ENCODE measurements at places on chromosomes 3 and 15.

DNA sequence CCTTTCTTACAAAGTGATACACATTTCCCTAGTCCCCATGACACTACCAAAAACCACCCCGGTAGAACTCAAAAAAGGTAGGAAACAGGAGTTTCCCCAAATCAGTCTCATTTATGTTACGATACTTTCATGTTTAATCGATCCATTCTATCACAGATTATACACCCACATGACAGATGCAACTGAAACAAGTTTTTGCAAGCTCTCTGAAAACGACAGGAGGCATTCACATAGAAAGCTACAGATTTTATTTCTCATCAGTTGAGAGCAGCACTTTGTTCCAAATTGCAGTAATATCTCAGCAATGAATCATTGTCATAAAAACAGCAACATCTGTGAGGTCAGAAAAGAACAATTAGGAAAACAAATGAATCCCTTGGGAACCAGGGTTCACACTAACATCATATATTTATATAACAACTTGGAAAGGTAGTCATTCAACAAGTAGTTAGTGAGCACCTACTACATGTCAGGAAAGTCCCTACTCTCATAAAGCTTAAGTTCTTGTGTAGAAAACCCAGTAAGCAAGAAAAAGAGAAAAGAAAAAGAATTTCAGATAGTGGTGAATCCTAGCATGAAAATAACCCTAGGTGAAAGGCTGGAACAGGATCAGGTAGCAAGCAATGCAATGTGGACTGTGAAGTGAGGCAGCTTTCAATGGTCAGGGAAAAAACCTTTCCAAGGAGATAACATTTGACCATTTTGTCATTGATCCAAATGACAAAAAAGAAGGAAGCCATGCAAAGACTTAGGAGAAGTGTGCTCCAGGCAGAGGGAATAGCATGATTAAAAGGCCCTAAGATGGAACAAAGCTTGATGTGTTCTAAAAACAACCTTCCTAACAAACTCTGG is 8.3 kb downstream of the PLD1 start:
- DNase-seq = no peak

- no peak for DNase-seq
These were observed 30.8 kb downstream of the GALNT15 start for GRCh38 chr3:16205156-16205870.

DNA sequence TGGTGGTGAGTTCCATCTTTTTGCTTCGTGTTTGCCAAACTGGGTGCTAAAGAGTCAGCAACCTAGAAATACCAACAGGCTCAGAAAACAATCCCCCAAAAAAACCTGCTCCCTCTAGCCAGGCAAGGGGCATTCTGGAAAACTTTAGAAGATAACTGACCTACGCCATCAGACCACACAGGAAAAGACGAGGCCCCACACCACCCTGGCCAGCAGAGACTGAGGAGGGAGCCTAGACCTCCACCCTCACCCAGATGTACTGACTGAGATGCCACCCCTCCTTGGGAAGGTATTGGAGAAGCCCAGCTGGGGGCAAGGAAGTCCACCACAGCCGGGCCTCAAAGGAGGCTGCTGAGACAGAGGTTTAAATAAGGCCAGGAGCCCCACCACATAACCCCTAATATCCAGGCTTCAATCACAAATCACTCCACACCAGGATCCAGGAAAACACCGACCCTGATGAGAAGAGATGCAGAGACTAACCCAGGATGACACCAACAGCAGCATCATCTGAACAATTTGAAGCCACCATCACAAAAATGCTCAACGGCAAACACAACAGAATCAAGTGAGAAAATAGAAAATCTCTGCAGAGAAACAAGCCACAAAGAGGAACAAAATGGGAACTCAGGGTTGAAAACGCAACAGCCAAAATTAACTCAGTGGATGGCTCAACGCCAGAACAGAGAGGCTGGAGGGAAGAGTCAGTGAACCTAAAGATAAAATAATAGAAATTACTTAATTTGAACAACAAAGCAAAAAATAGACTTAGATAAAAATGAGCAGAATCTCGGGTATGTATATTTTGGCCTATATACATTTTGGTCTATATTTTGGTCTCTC is 61.0 kb downstream of the TPRA1 start:
- DNase-seq = no peak

DNA sequence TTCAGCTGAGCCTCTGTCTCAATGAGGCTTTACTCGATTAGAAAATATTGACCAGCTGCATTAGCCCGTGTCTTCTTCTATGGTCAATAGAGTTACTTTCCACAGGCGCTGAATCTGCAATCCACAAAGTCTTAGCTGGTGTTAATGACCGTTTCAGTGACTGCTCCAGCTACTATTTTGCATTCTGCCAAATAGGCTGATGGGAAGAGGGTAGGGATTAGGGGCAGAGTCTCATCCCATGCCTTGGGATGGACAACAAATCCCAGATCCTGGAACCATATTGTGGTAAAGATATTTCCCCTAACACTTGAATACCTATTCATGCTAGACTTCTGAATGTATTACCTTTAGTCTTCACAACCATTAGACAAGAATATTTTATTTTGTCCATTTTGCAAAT is 29.5 kb upstream of the MAGI1 start:
- DNase-seq = no peak

DNA sequence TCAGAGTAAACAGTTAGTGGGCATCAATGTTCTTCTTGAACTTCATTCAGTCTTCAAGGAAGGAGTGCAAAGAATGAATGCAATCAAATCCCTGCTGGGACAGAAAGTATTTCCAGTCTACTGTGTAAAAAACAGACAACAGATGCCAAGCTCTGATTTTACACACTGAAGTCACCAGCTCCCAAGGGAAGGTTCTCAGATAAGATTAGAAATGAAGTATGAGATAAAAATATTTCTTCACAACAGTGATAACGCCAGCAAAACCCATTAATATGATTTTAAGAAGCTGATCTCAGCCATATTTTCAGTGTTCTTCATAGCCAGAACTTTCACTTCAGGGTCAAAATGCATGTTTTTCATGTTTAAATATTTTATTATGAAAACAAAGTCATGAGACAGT is 265.6 kb downstream of the CTNNB1 start:
- no peak for DNase-seq

GRCh38 chr3:65348398-65348995 is 660.7 kb upstream of the ADAMTS9 start:
- no peak for DNase-seq

- DNase-seq = no peak
These were observed 268.7 kb upstream of the THRB start for GRCh38 chr3:24763393-24763792.

GRCh38 chr15:73493922-73494321 is 51.0 kb downstream of the REC114 start:
- DNase-seq = no peak

DNA sequence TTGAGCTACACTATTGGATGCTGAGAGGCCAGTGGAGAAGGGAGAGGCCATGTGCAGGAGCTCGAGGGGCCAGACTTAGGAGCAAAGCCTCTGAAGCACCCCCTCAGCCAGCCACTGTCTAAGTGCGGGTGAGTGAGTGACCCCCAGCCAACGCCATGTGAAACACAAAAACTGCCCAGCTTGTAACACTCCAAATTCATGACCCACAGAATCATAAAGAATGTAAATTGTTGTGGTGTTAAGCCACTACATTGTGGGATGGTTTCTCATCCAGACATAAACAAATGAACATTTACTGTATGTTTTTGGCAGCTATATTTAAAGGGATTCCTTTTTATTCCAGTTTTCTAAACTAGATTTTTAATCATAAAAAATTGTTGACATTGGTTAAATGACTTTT is 27.2 kb upstream of the TMEM158 start:
- no peak for DNase-seq

- no peak for DNase-seq
These were observed 325.2 kb upstream of the MEIS2 start for GRCh38 chr15:37425541-37425940.

DNA sequence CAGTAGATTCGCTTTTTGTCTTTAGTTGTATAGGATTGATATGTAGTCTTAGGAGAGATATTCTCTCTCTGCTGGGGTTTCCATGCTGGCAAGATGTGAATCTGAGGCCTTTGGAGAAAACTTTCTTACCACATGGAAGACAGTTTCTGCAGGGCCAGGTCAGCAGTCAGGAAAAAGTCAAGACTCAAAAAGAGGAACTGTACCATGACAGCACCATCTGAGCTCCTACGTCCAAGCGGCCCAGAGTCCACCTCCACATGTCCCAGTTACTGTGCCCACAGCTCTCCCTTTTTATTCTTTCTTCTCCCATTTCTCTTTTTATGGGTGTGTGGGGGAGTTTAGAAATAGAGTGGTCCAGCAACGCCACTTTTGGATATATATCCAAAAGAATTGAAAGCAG is 172.0 kb downstream of the MTHFS start:
- DNase-seq = no peak

DNA sequence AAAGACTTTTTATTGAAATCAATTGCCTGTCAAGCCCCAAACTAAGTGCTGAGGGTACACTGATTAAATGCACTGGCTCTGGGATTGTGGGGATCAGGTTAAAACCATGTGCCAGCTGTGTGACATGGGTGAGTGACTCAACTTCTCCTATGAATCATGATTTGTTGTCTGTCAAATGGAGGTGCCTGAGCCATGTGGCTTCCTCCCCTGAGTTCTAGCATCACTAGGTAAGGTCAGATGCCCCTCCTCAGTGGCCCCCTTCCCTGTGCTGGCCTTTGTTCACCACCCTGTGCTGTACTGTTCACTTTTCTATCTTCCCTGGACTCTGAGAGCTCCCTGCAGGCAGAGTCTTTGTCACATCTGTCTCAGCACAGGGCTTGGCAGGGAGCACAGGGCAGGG is 43.6 kb upstream of the ATP2B2 start:
- DNase-seq = no peak

GRCh38 chr3:57091521-57092273 is 31.2 kb downstream of the SPATA12 start:
- no peak for DNase-seq

GRCh38 chr3:131819381-131820055 is 215.3 kb downstream of the CPNE4 start:
- DNase-seq = no peak

DNA sequence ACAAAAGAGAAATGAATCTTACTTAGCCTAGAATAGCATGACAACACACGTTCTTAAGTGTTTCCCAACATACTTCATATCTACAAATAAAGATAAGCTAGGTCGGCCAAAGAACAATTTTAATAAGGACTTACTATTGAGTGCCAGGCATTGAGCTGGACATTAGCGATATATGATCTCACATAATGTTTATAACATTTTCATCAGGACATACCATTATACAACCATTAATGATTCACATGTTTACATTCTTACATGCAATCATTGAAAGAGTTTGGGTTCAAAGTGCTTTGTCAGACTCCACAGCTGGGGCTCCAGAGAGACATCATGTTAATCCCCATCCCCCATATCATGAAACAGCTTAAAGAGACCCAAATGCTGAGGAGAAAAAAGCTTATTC is 189.0 kb downstream of the STT3B start:
- DNase-seq = no peak

DNA sequence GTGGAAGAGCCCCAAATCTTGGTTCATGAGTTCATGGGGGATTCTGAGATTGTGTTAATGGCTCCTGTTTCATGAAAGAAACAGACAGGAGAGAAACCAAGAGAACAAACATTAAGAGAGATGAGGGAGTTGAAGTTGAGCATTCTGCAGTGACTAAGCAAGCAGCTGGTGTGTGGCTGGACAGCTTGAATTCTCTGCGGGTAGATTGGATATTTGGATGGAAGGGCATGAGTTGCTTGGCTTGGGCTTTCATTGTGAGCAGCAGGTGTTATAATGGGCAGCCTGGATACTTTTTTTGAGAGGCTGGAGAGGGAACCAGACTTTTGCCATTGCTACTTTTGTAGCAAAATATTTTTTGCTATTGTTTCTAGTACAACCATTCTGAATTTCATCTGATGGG is 346.8 kb upstream of the SATB1 start:
- DNase-seq = no peak

DNA sequence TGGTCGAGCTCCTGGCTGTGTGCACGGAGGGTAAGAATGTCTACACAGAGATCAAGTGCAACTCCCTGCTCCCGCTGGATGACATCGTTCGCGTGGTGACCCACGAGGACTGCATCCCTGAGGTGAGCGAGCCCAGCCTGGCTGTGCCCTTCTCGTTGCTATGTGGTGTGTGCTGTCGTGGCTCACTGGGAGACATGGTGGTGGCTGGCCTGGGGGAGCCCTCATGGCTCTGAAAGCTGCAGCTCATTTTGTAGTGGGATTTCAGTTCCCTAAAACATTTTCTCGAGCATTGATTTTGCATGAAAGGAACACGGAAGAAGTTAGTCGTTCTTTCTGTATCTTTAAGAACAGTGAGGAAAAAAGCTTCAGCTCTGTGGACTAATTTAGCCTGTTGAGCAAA is 200.5 kb downstream of the ITPR1 start:
- no peak for DNase-seq

Measured in activated gamma-delta T cell treated with Interleukin-2 at 50 U/mL for 16 hours (primary cell).